ENCODE measurements at places on chromosomes 1 and 21.

- DNase-seq: no peak
These were observed 121.2 kb upstream of the SLC44A3 start for GRCh38 chr1:94698759-94699502.

- DNase-seq: no peak
These were observed 19.1 kb downstream of the SPOCD1 start for GRCh38 chr1:31796707-31797106.

DNA sequence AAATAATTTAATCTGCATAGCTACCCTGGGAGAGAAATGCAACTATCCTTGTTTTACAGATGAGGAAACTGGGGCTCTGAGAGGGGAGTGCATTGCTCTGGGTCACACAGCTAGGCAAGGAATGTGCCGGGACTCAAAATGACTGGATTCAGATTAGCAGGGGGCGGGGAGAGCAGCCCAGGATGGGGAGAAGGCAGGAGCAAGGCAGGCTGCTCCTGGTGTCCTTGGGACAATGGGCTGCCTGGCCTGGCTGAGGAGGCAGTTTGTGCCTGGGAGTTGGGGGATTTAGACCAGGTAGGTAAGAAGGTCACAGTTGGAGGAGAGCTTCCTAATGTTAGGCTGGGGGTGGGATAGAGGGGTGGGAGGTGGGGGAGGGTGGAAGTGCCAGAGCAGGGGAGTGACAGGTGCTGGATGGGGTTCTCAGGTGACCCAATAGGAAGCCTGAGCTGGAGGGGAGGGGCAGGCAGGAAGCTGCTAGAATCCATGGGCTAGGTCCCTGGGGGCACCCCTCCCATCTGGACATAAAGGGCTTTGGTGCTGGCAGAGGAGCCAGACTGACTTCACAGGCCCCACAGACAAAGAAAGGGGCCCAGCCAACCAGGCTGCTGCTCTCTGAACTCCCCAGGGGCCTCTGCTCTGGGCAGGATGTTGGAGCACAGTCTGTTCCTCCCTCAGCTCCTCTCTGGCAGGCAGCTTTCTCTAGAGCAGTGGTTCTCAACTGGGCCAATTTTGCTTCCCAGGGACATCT lies 29.0 kb downstream of the TRIM62 start:
- DNase-seq: peak; percentile 91

DNA sequence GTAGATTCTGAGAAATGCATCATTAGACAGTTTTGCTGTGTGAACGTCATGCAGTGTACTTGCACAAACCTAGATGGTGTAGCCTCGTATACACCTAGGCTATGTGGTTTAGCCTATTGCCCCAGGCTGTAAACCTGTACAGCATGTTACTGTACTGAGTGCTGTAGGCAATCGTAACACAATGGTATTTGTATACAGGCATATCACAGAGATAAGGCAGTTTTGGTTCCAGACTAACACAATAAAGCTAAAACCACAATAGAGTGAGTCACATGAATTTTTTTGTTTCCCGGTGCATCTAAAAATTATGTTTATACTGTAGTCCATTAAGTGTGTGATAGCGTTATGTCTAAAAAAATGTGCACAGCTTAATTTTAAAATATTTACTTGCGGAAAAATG lies 6.9 kb downstream of the IL10RB start:
- no peak for DNase-seq

DNA sequence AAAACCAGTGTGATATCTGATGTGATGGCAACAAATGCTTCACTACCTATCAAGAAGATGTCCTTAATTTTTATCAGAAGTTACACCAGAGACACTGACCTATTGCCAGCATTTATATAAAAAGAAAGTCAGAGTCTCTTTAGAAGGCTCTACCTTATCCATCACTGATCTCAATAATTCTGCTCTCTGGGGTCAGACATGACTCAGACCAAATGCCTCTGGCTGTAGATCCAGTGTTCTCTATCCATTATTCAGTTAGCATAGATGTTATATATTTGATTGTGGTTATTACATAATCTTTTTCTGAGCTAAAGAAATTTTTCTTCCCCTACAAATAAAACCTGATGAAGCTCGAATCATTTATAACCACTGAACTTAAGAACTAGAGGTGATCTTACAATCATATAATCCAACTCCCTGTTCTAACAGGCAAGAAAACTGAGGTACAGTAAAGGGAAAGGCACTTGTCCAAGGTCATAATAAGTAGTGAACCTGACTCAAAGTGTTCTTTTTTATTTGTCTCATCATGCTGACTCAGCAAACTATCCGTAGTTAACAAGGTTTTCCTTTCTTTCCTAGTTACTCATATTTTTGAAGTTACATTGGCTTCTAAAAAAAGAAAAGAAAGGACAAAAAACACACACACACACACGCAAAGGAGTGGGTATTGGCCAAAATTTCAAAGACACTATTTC lies 43.6 kb upstream of the ESRRG start:
- DNase-seq: no peak

- no peak for DNase-seq
These were observed 125.9 kb downstream of the RHOU start for GRCh38 chr1:228860911-228861831.

- DNase-seq: no peak
These were observed 28.5 kb downstream of the MAB21L3 start for GRCh38 chr1:116139592-116140134.

- no peak for DNase-seq
These were observed 43.4 kb upstream of the RHOU start for GRCh38 chr1:228691926-228692325.

GRCh38 chr1:89536555-89537341 lies 12.1 kb downstream of the LRRC8B start:
- no peak for DNase-seq

DNA sequence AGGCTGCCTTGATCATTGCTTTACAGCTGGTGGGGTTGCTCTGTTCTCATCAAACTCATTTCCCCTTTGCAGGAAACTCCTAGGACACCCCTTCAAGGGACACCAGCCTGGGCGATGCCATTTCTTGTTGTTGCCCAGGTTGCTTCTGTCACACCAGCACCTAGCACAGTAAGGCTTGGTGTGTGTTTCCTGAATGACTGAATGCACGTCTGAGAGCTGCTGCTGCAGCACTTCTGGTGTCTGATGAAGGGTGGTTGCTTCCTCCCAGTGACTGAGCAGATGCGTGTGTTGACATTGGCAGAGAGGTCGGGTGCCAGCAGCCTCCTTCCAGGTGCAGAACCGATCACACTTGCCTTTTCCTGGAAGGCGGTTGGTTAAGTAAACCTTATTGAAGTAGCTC lies 477.4 kb downstream of the CAMTA1 start:
- DNase-seq: no peak

- DNase-seq: no peak
These were observed 2.7 kb upstream of the RAB29 start for GRCh38 chr1:205777994-205778393.

DNA sequence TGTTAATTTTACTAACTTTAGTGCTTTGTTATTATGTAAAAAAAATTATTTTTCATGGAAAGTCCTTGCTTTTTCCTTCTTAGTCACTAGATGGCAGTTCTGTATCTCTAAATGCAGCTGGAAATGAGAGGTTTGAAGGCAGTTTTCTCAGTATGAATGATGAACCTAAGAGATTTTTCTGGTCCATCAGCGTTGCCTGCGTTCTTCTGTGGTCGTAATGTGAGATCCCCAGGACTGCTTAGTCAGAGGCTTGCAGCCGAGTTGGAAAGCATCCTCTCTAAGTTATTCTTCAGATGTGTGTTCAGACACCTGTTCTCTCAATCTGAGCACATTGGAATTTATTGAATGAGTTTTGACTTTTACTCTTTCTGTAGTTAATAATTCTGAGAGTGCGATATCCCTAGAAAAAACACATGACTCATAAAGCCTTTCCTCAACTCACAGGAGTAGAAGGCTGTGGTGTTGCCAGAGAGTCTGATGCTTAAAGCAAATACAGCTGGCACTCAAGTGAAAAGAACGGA lies 99.3 kb downstream of the FMN2 start:
- no peak for DNase-seq

DNA sequence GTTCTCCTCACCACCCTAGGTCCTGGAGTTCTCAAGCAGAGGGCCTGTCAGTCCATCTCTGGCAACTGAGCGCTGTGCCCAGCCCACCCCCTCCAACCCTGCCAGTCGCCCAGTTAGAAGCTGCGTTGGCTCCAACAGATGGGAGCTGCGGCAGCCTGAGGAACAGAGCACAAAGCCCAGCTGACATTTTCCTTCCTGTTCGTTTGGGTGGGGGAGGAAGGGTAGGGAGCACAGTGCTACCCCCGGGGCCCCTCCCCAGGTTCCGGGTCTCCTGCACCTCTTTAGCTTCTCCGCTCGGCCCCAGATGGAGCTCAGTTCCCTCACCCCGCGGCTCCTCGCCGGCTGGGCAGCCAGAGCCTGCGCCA lies 1.4 kb downstream of the LRRN2 start:
- no peak for DNase-seq

- no peak for DNase-seq
These were observed 5.1 kb upstream of the DESI2 start for GRCh38 chr1:244647819-244648218.

- no peak for DNase-seq
These were observed 135.5 kb downstream of the ESRRG start for GRCh38 chr1:216587715-216588114.

- no peak for DNase-seq
These were observed 104.8 kb downstream of the OMA1 start for GRCh38 chr1:58441699-58442098.

GRCh38 chr1:203174324-203174985 lies 1.2 kb downstream of the MYBPH start:
- no peak for DNase-seq

DNA sequence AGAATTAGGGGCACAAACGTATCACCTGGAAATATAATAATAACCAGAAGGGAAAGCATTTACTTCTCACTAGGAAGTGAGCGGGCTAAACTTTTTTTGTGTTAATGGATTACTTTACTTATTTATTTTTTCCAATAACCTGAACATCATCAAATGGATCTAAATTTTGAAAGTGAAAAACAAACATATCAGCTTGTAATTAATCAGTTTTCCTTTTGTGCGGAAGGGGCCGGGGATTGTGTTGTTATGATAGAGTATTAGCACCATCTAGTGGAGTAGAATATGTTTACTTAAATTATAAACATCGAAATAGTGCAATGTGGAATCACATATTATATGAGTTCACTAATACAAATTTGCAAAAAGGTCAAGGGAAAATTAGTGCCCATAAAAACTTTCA lies 9.0 kb downstream of the CFH start:
- DNase-seq: no peak

GRCh38 chr1:114668784-114669561 lies 876 bp downstream of the DENND2C start:
- no peak for DNase-seq

DNA sequence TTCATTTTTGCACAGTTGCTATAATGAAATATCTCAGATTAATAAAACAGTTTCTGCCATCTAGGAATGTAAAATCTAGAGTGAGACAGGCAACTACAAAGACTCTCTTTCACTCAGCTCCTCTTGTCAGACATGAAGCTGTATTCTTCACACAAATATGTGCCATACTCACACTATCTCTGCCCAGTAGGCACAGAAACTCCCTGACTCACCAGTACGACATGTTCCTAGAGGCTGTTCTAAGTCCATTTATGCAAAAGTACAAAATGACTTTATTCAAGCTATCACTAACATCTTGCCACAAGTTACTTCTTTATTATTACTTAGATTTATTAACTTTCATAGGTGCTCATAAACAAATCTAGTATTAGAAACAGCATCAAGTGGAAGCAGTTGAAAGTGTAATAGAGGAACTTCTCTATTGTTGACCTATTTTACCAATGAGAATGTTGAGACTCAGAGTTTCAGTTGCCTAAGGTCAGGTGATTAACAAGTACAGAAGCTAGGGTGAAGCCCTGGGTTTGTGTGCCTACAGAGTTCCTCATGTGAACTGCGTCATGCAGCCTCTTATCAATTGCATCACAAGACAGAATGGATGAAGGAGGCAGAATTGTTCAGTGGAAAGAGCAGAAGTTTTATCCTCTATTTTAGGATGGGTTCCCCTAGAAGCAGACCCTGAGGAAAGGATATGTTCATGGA lies 98.9 kb downstream of the RGS2 start:
- DNase-seq: no peak

GRCh38 chr1:6502000-6502891 lies 10.8 kb upstream of the PLEKHG5 start:
- peak; percentile 90 for DNase-seq

DNA sequence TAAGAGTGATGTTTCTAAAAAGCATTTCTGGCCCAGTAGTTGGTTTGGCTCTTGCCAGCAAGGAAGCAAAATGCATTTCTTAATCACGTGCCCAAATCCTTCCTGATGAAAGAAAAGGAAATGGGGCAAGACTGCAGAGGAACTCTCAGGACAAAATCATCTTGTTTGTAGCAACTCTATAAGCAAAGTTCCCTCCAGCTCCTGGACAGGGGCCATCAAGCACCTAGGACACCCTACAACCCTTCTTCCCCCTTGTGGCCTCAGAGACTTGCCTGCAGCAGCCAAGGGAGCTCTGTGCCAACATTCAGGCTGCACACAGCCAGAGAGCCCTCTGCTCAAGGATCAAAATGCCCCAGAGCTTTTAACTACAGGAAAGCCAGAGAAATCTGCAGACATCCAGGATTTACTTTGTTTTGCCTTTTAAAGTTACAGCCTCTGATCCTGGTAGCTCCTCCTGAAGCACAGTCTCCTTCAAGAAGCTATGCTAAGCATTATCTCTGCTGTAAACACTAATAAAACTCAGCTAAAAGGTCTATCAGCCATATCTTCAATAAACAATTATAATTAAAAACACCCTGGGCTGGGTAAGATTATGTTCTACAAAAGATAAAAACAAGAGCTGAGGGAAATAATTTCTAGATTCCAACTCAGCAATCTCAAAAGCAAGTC lies 105.0 kb downstream of the KIAA0319L start:
- DNase-seq: peak; percentile 60

DNA sequence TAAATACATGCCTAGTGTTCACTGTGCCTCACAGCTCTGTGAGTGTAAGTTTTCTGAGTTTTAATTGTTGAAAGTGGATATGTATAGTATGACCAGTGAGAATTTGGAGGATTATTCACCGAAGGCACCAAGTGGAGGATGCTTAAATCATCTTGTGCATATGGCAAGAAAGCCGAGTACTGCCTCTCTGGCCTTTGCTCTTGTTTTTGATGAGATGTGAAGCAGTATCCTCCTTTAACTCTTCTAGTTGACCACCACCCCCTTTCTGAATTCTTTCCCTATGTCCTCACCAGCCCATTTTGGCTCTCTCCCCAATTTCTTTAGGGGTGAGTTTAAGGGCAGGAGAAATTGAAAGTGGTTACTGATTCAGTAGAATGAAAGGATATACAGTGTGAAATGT lies 130.4 kb downstream of the SYT2 start:
- no peak for DNase-seq

GRCh38 chr21:41283211-41283818 lies 33.3 kb upstream of the FAM3B start:
- DNase-seq: no peak

- peak; percentile 70 for DNase-seq
These were observed 31.2 kb downstream of the DNTTIP2 start for GRCh38 chr1:93847811-93848288.

GRCh38 chr1:36948606-36949005 lies 85.7 kb downstream of the GRIK3 start:
- DNase-seq: no peak

GRCh38 chr1:229088711-229089110 lies 182.2 kb upstream of the RAB4A start:
- DNase-seq: no peak

GRCh38 chr1:27045973-27046558 lies 33.4 kb upstream of the TENT5B start:
- peak; percentile 74 for DNase-seq

Data from left ventricle myocardium inferior (tissue), 1 donor.